Hepatic stellate cell (primary cell): ENCODE measurements at places on chromosomes 13 and 19.

DNA sequence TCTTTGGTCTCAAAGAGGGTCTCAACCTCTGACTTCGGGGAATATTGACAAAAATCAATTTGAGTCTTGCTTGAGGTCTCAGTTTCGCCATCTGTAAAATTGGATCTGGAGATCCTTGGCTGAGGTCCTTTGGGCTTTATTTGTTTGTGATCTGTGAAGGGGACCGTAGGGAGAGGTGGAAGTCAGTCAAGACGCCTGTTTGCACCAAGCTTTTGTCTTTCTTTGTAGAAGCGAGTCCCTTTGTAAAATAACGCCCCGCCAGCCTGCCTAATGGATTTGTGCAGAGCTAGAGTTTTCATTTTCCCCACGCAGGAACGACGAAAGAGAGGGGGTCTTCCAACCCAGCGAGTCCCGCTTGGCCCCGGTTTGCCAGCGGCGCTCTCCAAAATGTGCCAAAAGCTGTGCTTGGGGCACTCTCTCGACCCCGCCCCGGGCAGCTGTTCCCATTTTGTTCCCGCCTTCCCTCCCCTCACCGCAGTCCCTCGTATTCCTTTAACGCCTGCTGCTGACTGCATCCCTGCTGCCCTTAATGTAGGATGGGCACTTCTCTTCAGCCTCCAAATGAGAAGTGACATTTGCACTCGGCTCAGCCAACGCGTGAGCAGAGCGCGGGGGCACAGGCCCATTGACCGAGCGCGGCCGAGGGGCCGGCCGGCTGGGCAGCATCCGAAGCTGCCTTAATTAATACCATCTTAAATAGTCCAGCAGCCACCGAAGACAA, 13.0 kb downstream of the ZIC5 start:
- DNase-seq = no peak

DNA sequence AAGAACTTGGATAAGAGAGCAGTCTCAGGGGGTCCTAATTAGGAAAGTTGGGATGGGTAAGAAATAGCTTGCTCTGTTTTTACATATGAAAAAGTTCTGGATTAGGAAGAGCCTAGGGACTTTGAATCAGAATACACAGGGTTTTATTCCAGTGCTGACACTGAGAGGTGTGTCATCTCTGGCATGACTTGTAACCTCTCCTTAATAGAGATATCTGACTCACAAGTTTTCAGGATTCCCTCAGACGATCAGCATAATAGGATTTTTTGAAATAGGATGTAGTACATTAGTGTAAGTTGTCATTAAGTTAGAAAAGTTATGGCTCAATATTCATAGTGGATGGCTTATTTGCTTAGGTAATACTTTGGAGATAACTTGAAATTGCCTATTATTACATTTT, 555.2 kb upstream of the MIR17HG start:
- DNase-seq = no peak

GRCh38 chr19:57887195-57887941, 1.5 kb downstream of the ZNF814 start:
- no peak for DNase-seq

- DNase-seq = no peak
These were observed 28.6 kb upstream of the ZNF492 start for GRCh38 chr19:22605275-22606211.

DNA sequence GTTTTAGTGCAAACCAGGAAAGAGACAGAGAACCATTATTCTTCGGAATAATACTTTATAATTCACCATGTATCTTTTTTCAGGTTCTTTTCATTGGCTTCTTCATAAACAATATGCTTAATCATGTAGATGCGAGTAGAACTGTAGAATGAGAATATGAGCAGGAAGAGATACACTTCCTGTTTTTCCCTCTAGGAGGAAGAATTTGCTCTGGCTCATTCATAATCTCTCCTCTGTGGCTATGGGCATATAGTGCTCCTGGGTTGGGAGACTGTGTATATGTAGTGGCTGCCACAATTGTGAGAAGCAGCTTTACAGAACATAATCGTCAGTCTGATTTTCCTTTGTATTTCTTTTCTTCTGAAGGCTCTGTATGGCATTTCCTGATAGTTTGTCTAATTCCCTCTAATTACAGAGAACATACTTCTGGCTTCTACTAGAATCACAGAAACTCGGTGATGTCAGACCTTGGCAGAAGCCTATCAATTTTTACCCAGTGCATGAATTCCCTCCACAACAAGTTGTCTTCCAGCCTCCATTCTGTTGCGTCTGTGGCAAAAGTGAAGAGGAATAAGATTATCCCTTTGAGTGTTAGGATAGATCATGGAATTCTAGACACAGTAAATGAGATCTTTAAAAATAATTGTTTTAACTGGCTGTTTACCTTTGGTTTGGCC, 2.9 kb upstream of the DCLK1 start:
- DNase-seq = no peak

DNA sequence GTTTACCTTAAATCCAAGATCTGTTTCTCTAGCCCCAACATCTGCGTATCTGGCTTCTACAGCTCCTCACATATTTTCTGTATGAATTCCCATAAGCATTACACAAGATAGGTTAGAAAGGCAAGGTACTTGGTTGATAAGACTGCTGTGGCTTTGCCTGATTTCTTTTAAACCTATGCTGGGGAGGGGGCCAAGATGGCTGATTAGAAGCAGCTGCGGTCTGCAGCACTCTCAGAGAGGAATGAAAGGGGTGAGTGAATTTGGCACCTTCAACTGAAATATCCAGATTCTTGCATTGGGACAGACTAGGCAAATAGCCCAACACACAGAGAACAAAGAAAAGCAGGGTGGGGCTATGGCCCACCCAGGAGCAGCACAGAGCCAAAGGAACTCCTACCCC, 12.2 kb upstream of the DLEU7 start:
- DNase-seq = no peak

- no peak for DNase-seq
These were observed 1108.4 kb upstream of the PCDH20 start for GRCh38 chr13:62524061-62524460.

DNA sequence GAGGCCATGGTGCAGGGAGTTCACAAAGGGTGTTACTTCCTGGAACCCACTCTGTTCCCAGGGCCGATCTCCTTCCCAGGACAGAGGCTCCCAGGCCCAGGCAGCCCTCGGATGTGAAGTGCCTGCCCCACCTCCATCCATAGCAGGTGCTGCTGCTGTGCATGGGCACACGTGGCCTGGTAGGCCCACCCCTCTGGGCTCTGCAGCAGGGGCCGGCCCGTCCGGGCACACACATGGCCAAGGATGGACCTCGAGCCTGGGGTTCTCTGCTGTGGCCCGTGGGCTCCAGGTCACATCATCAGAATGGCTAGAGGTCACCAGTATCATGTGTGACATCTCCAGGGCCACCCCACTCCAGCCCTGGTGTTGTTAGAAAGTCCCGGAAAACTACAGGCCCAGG, 71.8 kb downstream of the GADD45B start:
- no peak for DNase-seq

- no peak for DNase-seq
These were observed 19.5 kb upstream of the NDUFS7 start for GRCh38 chr19:1364070-1364704.

DNA sequence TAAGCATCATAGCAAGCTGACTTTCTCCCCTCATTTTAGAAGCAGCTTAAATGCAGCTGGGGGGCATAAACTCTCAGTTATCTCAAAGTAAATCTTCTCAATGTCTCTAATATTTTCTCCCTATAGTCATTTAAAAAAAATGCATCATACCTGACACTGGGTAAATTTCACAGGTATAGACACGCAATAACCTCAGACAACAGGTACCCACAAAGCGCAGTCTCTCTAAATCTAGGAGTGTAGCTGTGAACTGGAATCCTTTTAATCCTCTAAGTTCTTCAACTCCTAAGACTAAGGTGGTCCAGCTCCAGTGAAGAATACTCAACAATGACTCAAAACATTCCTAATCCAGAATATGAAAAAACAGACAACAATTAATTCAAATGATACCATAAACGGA, 141.2 kb downstream of the MYCBP2 start:
- no peak for DNase-seq

- DNase-seq = peak; percentile 94
These were observed 5.7 kb downstream of the REX1BD start for GRCh38 chr19:18594096-18594823.

- DNase-seq = no peak
These were observed 797.5 kb upstream of the SPRY2 start for GRCh38 chr13:81138353-81138980.

- no peak for DNase-seq
These were observed 17.2 kb downstream of the FGF21 start for GRCh38 chr19:48772503-48772953.

DNA sequence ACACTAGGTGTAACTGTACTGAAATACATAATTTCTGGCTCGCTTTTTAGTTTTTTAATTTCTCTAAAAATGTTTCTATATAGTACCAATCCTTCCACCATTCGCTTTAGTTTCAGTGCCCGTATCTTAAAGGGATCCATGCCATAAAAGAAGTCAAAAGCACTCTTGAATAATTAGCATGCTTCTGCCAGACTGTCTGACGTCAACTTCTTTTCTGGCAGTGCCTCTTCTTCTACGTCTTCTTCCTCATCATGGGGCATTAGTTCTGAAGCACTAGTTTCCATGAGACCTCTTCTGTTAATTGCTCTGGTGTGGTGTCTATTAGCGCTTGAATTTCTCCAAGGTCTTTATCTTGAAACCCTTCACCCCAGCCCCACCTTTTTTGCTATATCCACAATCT, 93.8 kb upstream of the DOCK9 start:
- DNase-seq = no peak

GRCh38 chr13:44573071-44573470, 3.1 kb downstream of the TSC22D1 start:
- no peak for DNase-seq

DNA sequence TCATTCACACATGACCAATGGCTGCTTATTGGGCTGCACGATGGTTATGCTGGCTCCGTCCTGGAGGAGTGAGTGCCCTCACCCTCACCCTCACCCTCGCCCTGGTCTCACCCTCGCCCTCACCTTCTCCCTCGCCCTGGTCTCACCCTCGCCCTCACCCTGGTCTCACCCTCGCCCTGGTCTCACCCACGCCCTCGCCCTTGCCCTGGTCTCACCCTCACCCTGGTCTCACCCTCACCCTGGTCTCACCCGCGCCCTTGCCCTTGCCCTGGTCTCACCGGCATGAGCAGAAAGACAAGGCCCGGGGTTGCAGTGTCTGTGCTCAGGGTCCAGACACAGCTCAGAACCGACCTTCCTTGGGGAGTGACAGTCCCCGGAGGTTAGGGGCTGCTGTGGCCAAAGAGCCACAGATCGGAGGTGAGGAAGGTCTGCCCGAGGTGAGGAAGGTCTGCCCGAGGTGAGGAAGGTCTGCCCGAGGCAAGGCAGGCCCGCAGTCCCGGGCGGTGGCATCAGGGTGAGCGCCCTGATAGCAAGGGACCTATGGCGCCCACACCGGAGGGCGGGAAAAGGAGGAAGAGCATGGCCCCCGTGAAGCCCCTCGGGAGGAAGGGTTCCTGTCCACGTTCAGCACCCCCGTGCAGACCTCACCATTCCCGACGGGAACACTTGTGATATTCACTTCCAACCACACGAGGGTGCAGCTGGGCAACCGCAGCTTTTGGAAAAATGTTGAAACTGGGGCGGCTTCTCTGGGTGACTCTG, 65.6 kb downstream of the MCF2L start:
- DNase-seq = peak; percentile 87

GRCh38 chr19:41657157-41657556, 30.3 kb upstream of the CEACAM4 start:
- DNase-seq = no peak

GRCh38 chr19:38734176-38734425, 10.2 kb downstream of the CAPN12 start:
- no peak for DNase-seq

DNA sequence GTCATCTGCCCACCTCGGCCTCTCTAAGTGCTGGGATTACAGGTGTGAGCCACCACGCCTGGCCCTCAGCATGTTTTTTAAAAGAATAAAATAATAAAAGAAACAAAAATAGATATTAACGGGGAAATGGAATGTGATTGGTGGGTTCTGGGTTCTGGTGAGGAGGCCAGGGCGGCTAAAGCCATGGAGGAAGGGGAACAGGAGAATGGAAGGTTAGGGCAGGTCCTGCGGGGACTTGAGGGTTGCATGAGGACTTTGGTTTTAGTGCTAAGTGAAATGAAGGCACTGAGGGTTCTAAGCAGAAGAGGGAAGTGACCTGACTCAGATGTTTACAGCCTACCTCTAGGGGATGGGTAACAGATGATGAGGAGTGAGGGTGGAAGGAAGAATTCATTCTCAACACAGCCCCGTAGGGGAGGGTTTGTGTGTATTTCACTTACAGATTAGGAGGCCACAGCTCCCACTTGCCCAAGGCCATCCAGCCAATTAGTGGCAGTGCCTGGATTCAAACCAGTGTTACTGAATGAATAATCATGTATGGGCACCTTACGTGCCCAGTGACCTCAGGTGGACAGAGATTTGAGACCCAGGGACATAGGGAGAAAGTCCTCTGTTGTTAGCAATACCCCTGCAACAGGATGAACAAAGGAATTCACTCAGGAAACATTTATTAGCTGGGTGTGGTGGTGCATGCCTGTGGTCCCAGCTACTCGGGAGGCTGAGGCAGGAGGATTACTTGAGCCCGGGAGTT, 6.7 kb upstream of the MRPL4 start:
- DNase-seq = no peak

GRCh38 chr13:109366525-109366924, 419.9 kb downstream of the IRS2 start:
- no peak for DNase-seq
